Left kidney (tissue), 8 donors: ENCODE measurements at places on chromosomes 5 and 9. TPM values are rescaled to one million over a fixed set of nuclear protein-coding genes. Genes with fewer than 3 reads are reported as not detected.

DNA sequence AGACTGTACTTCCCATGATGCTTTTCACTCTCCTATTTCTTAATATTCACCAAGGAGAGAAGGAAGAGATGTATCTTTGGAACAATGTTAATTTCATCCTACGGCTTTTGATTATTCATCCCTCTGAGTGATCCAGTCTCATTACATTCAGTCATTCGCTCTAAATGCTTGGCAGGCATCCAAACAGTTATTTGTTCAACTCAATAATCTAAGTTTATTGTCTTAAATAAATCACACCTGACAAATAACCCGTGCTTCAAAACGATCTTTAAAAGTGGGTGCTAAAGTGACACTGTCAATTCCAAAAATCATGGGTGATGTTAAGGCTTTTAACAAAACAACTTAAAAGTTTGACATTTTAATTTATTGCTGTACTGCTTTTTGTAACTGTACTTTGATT, 233.1 kb downstream of the RASEF start:
- no peak for DNase-seq

- DNase-seq, result no peak
Measured at GRCh38 chr9:86407022-86407421, 52.8 kb upstream of the TUT7 start.

GRCh38 chr5:96680759-96681470, 18.7 kb downstream of the CAST start:
- no peak for DNase-seq

GRCh38 chr9:34773306-34773910, 63.5 kb upstream of the CCL21 start:
- DNase-seq, result no peak

DNA sequence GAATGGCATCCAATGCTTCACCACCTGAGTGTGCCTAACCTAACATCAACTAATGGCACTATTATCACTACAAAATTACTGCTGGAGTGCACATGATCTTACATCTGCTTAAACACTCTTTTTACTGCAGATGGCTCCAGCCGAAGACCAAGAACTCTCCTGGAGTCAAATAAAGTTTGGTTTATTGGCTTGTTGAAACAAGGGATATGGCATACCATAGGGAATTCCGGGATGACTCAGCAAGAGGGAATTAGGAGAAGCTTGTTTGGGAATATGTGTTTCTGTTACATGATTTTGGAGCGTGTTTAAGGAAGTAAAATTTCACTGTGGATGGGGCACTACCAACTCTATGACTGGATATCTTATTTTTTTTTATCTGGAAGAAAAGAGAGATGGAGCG, 872.6 kb downstream of the DTWD2 start:
- DNase-seq, result no peak

GRCh38 chr9:133514460-133515239, 10.1 kb downstream of the MYMK start:
- no peak for DNase-seq

- no peak for DNase-seq
Measured at GRCh38 chr9:126228111-126228780, 98.4 kb upstream of the MVB12B start.

Gene GAPT
- 0.55 TPM for polyA plus RNA-seq

Gene CDO1
- polyA plus RNA-seq, result 22.9 TPM
